ENCODE measurements at places on chromosomes 3 and 15.

DNA sequence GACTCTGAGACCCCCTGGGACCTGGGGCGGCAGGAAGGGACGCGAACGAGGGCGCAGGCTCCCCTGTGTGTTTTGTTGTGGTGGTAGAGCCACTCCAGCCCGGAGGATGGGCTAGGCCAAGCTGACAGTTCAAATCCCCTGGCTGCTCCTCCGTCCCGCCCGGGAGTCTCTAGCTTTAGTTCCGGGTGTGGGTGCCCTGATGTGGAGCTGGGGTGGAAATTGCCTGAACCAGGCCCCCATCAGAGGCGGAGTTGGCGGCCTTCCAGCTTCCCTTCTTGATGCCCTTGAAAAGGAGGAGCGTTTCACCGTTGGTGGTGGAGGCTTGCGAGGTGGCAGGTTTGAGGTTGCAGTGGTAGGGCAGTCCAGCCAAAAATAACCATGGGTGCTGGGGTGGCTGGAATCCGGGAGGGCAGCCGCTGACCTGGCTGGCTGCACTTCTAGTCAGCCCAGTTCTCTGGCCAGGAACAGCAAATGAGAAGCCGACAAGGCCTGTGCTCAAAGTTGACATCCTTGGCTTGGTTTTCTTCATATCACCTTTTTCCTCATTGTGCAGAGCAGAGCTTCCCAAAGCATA is 817 bp downstream of the CLK3 start:
- H3K27ac ChIP-seq: peak overlapping the region; percentile 88
- H3K36me3 ChIP-seq: peaks cover 19% of the 10 kb centered on the region
- H3K27me3 ChIP-seq: no peaks in the 10 kb centered on the region
- H3K4me3 ChIP-seq: peak overlapping the region; percentile 95

DNA sequence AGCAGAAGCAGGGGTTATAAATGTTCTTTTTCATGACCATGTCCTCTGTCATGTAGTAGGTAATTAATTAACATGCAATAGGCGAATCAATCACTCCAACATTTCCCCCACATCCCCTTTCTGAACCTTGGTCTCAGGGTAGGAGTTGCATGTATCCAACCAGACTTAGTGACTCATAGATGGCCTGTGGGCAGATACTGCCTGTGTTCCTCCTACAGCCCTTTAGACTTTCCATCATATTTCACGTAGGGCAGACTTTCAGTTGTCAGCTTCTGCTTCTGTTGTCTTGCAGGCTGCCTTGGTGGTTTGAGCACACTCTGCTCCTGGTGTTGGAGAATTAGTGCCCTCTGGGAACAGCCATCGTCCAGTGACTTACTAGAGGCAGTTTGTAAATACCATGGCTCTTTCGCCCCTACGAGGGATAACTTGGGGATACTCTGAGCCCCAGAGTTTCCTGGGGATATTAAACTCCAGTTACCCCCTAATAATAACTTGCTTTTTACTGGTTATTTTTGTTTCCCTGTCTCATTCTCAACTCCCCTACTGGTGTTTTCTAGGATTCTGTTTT is 244.4 kb downstream of the EDEM1 start:
- H3K27ac ChIP-seq: no peak overlapping the region
- H3K4me3 ChIP-seq: no peak overlapping the region
- H3K36me3 ChIP-seq: no peaks in the 10 kb centered on the region
- DNase-seq: no peak
- H3K4me1 ChIP-seq: peaks cover 6% of the 10 kb centered on the region
- peaks cover 32% of the 10 kb centered on the region for H3K27me3 ChIP-seq

- DNase-seq: no peak
- peaks cover 19% of the 10 kb centered on the region for H3K27me3 ChIP-seq
- H3K4me3 ChIP-seq: no peak overlapping the region
- H3K4me1 ChIP-seq: peaks cover 63% of the 10 kb centered on the region
- H3K27ac ChIP-seq: no peak overlapping the region
These were observed 14.1 kb downstream of the SLCO3A1 start for GRCh38 chr15:91867581-91868026.

GRCh38 chr3:155984791-155985417 is 114.5 kb downstream of the GMPS start:
- no peak overlapping the region for H3K4me3 ChIP-seq
- H3K27ac ChIP-seq: no peak overlapping the region
- no peaks in the 10 kb centered on the region for H3K36me3 ChIP-seq
- no peak for DNase-seq
- H3K27me3 ChIP-seq: peaks cover 7% of the 10 kb centered on the region

- no peak for DNase-seq
- H3K27me3 ChIP-seq: no peaks in the 10 kb centered on the region
- peaks cover 5% of the 10 kb centered on the region for H3K4me1 ChIP-seq
- H3K36me3 ChIP-seq: no peaks in the 10 kb centered on the region
These were observed 44.9 kb upstream of the FURIN start for GRCh38 chr15:90823455-90823974.

- no peaks in the 10 kb centered on the region for H3K4me1 ChIP-seq
- no peak overlapping the region for H3K4me3 ChIP-seq
- no peak for DNase-seq
- H3K27me3 ChIP-seq: peaks cover 29% of the 10 kb centered on the region
- no peak overlapping the region for H3K27ac ChIP-seq
- H3K36me3 ChIP-seq: no peaks in the 10 kb centered on the region
These were observed 105.9 kb upstream of the TSC22D2 start for GRCh38 chr3:150302246-150302645.

DNA sequence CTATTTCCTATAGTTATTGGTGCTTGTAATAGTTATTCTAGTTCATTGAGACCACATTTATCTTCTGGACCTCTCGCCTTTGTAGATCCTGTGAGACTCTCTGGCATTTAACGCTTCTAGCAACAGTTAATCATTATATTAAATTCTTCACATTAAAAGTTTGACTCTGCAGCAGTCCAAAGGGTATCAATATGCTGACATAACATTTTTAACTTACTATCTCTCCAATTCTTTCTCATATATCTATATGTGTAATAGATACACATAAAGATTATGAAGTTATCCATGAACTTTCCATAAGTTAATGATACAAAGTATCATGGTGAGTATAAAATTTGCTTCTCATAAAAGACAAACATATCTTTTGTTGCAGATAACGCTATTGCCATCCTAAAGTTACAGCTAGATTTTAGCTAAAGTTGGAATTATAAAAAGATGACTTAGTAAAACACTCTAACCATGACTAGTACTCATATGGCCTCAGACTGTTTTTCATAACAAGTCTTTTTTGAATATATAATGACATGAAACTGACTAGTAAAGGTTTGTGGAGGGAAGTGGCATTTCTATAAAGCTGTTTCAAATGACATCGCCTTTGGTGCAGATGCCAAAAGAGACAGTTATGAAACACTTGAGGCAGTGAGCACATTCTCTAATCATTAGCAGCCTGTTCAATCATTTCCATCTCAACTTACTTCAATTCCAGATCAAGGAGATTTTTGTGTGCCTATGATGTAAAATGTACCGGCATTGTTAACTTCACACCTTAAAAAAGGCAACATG is 379.3 kb upstream of the CBLB start:
- H3K27ac ChIP-seq: peak overlapping the region; percentile 49
- no peaks in the 10 kb centered on the region for H3K27me3 ChIP-seq
- DNase-seq: no peak
- H3K4me1 ChIP-seq: peaks cover 22% of the 10 kb centered on the region
- H3K36me3 ChIP-seq: peaks cover 10% of the 10 kb centered on the region
- no peak overlapping the region for H3K4me3 ChIP-seq

DNA sequence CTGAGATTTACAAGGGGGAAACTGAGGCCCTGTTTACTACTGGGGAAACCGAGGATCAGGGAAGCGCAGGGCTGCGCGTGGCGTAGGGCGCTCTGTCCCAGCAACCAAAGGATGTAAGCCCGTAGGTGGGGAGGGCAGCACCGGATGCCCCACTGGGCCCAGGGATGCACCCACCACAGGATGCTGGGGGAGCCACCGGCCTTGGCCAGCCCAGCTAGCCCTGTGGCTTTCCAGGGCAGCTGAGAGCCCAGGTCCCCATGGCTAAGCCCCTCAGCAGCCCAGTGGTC is 33.4 kb downstream of the RPN1 start:
- peaks cover 33% of the 10 kb centered on the region for H3K36me3 ChIP-seq
- H3K27ac ChIP-seq: peak overlapping the region; percentile 97
- DNase-seq: no peak
- peak overlapping the region; percentile 99 for H3K4me3 ChIP-seq

DNA sequence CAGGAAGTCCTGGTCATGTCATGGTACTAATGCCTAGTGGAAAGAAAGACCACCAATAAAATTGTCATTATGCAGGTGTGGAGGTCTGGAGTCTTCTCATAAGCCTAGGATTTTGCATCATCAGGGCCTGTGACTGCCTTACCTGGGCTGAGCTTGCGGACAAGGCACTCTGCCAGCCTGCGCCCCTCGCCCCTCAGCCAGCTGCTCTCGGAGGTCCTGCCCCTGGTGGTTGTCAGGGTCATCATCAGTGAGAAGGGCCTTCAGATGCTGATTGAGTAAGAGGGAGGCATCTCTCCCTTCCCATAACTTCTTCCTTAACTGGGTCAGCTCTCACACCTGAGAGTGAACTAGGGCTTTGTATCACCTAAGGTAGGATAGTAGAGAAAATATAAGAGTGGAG is 132.8 kb downstream of the DCLK3 start:
- peaks cover 6% of the 10 kb centered on the region for H3K27me3 ChIP-seq
- no peaks in the 10 kb centered on the region for H3K36me3 ChIP-seq
- no peak for DNase-seq

- H3K4me3 ChIP-seq: no peak overlapping the region
- H3K27me3 ChIP-seq: no peaks in the 10 kb centered on the region
- H3K27ac ChIP-seq: no peak overlapping the region
These were observed 122.4 kb downstream of the SSR3 start for GRCh38 chr3:156432563-156432962.

- no peak overlapping the region for H3K4me3 ChIP-seq
- peaks cover 12% of the 10 kb centered on the region for H3K27me3 ChIP-seq
- no peak overlapping the region for H3K27ac ChIP-seq
- DNase-seq: no peak
These were observed 43.5 kb upstream of the STXBP5L start for GRCh38 chr3:120864541-120864940.

- peak overlapping the region; percentile 100 for H3K27ac ChIP-seq
- DNase-seq: peak; percentile 75
- H3K4me3 ChIP-seq: peak overlapping the region; percentile 91
These were observed 3.6 kb downstream of the BCL6 start for GRCh38 chr3:187741403-187742350.

- no peak overlapping the region for H3K4me3 ChIP-seq
- no peak for DNase-seq
- H3K36me3 ChIP-seq: no peaks in the 10 kb centered on the region
- H3K27me3 ChIP-seq: no peaks in the 10 kb centered on the region
- H3K4me1 ChIP-seq: peaks cover 20% of the 10 kb centered on the region
- no peak overlapping the region for H3K27ac ChIP-seq
These were observed 455.3 kb upstream of the NR2F2 start for GRCh38 chr15:95875121-95875643.
